ENCODE measurements at places on chromosomes 16 and 17.
A peak's percentile ranks its signal among the peaks of the same experiment; 100 is the strongest.

- no peak for DNase-seq
These were observed 1095.3 kb upstream of the CDH8 start for GRCh38 chr16:63131503-63131902.

- no peak for DNase-seq
These were observed 70.5 kb downstream of the GAS7 start for GRCh38 chr17:10127819-10128425.

DNA sequence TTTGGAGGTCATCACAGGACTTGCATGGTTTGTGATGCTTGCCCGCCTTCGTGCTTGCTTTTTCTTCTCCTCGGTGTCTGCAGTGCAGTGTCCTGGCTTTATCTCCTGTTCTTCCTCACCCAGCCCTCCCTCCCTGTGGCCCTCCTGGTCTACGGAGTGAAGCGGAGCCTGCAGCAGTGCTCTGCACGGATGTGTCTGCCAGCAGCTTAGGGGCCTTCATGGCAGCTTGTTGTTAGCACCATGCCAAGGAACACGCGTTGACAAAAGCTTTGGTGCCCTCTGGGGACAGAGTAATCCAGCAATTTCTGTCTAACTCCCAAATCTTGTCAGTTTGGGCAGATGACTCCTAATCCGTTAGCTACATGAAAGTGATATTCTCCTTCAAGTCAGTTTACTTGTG, 9.9 kb downstream of the DHODH start:
- no peak for DNase-seq

GRCh38 chr17:18889658-18890057, 31.7 kb downstream of the PRPSAP2 start:
- DNase-seq = no peak

GRCh38 chr16:88316151-88316550, 66.6 kb upstream of the ZNF469 start:
- DNase-seq = no peak

- DNase-seq = peak; percentile 57
These were observed 790 bp downstream of the TRADD start for GRCh38 chr16:67158637-67159600.

GRCh38 chr17:80527016-80527645, 17.5 kb upstream of the RPTOR start:
- DNase-seq = no peak

- no peak for DNase-seq
These were observed 43.2 kb downstream of the RAI1 start for GRCh38 chr17:17724307-17725010.

DNA sequence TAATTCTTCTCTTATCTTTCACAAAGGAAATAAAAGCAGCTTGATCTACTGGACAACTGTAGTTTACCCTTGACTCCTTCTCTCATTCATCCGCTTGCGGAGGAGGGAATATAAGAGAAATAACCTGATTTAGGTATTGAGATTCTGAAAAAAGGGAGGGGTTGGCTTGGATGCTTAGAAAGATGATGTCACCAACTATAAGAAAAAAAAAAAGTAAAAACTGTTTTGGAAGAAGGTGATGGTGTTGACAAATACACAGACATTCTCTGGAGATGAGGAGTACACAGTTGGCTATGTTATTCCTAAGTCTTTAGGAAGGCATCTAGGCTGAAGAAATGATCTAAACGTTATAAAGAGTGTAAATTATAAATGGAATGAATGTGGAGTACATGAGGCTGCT, 103.3 kb downstream of the TMEM114 start:
- no peak for DNase-seq

DNA sequence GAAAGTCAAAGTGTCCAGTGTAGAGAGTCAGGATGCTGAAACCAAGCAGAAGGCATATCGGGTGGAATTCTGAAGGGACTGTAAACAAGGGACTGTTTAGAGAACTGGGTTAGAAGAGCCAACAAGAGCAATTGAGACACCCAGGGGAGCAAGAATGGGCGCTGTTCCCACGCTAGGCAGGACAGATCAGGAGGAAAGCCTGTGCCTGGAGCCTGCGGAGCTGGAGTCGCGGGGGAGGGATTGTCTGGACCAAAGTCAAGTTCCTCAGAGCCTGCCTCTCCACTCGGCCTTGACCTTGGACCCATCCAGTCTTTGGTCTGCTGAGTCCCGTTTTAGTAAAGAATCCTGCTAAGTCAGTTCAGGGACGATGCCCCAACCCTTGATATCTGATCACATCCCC, 14.7 kb upstream of the KLHL36 start:
- no peak for DNase-seq

GRCh38 chr17:49337884-49338283, 24.2 kb downstream of the ZNF652 start:
- DNase-seq = no peak

DNA sequence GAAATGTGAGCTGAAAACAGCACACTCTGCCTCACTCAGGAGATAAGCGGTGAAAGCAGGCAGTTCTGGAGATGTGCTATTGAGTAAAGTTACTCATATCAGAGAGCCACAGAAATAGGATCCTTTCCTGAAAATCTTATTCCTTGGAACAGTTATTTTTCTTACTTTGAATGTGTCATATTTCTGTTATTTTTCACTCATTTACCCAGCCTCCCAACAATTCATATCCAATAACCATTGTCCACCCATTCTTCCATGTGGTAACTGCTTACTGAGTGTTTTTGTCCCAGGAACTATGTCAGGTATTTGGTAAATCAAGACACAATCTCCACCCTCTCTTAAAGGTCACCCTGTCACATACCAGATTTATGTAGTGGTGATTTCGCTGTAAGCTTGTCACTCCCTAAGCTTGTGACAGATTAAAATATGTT, 144.9 kb downstream of the PARN start:
- DNase-seq = no peak

DNA sequence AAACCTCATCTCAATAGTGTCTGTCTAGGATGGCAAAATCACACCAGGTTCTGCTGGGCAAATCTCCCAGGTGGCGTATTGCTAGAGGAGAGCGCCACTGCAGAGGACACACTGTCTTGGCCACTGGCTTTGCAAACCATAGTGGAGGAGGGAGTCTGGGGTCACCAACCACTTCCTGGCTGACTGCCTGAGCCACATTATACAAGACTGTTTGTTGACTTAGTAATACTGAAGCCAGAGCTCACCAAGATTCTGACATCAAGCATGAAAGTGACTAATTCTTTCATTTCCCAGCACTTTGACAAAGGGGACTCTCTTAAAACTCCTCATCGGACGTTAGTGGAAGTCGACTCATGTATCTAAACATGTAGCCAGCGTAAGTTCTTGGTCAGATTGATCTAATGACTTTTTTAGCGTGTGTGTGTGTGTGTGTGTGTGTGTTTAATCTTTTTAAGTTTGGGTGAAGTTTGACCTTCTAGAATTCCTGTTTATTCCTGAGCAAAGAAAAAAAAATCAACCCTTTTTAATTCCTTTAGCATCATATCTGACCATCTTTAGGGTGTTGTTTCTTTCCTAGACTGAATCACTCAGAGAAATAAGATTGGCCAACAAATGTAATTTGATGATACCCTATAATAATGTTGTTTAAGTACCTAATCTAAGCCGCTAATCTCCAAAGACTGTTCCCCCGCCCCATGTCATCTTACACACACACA, 13.7 kb downstream of the PITPNC1 start:
- DNase-seq = peak; percentile 5

DNA sequence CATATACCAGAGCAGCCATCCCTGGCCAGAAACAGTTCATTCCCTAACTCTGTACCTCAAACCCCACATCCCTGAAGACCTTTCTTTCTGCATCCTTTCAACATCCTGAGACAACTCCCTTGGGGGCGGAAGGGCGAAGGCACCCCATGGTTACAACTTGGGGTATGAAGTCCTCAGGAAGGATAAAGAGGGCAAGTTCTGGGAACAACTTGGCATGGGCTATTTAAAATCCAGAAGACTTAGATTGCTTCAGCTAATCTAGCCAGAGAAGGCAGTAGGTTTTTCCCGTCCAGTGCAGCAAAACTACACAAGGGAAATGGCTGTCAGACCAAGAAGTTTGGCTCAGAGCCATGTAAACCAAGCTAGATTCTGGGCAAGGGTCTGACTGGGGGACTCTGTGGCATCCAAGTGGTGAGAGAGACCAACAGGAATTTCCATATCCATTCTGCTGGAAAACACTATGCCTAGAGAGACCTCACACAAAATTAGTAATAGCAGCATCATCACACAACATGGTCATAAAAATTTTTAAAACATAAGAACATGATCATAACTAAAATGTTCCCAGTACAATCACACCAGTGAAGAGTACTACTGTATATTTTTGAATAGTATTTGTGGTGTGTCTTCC, 113.2 kb downstream of the CDYL2 start:
- DNase-seq = no peak

GRCh38 chr17:30082773-30083172, 33.8 kb upstream of the NSRP1 start:
- DNase-seq = no peak

DNA sequence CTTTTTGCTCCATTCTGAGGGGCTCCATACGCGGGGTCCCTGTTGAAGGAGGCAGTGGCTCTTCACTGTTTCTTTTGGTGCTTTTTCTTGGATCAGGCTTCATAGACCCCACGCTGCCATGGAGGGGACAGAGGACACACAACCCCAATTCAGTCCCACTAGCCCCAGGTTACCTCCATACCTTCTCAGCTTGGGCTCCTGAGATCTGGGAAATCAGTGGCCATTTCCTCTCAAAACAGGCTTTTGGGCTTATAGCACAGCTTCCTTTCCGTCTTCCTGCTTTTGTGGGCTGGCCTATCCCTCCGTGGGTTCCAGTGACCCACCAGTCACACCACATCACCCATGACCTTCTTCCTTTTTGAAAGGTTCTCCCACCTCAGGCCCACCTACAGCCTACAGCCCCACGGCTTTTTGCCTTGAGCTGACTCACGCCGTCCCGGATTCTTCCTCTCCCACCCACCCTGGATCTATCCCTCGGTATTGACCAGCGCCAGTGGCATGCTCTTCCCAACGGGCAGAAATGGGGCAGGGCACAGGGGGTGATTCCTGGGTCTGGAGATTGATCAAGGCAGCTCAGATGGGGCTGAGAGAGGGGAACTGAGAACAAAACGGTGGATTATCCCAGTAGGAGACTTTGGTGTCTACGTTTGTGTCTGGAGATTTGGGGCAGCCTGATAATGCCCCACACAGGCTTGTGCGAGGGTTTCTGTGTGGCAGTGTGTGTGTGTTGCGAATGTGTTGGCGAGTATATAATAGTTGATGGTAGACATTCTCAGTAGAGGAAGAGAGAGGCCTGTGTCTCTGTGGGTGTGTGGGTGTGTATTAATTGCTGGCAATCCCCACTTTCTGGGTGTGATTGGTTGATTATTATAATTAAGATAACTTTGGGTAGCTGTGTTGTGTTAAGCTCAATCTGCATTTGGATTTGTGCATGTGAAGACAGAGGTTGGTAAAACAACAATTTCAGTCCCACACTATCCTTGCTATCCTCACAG, 3.8 kb downstream of the TBX21 start:
- no peak for DNase-seq

- DNase-seq = peak; percentile 6
These were observed at the start of gene SEC14L1 for GRCh38 chr17:77140878-77141767. Gene SEC14L1 (plus strand): TSS chr17:77140969. CDS start chr17:77143597, 2,628 bp downstream.

DNA sequence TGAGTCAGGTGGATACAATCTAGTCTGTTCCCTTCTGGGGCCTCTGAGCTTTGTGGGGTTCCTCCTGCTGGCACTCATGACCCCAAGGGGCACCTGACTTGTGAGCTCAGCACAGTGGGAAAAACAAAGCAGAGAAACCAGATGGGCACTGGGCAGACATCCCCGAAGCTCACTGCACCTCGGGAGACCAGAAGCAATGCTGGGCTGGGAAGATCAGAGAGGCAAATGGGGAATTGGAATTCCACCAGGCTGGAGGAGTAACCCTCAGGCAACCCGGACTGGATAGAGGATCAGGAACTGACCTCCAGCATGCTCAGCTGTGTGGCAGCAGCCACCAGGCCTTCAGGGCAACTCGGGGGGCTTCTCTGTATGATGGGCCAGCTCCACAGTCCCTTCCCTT, 50.3 kb downstream of the ABCC12 start:
- no peak for DNase-seq

GRCh38 chr17:7435676-7436555, 681 bp downstream of the TMEM102 start:
- DNase-seq = peak; percentile 43

DNA sequence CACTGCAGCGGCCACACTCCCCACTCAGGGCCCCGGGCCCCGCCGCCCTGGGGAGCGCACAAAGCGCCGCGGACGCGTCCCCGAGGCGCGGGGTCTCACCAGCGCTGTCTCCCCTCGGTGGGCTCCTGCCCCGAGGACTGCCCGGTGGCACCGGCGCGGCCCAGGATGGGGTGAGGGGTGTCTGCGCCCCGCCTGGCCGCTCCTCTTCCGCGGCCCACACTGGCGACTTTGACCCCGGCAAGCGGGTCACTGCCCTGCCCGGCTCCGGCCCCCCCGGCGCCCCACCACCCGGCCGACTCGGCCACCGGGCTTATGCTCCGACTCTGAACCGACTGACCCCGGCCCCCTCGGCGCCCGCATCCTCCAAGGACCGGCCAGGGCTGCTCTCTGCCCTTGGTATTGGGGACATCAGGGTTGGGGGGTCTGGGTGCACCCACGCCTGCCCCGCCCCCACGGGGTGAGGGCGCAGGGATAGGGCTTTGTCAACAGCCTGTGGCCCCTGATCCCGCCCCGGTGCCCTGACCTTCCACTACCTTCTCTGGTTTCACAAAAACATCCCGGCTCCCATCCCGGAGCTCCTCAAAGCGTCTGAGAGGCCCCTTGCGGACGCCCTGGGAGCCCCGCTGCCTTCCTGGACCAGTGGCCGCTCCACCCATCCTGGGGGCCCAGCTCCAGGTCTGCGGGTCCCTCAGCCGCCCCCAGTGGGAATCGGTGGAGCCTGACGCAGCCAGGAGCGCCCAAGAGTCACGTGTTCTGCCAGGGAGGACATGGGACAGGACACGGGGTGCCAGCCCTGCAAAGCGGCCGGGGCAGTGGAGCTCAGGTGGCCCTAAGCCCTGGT, 829 bp downstream of the GCGR start:
- no peak for DNase-seq

GRCh38 chr16:2028620-2029220, 2.0 kb downstream of the NHERF2 start:
- no peak for DNase-seq

DNA sequence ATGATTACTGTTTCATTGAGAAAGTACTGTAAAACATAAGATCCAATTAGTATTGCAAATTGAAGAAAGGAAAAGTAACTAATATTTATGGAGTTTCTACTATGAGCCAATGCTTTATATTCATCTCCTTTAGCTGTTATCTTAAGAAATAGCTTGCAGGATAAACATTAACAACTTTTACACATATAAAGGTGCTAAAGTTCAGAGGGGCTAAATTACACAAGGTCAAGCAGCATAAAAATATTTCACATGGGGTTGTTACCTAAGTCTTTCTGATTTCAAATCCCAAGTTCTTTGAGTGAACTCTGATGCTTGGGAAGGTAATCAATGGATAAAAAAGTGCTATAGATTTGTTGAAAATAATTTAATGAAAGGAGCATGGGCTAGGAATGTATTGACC, 765.5 kb downstream of the CDH8 start:
- DNase-seq = no peak

GRCh38 chr17:16969931-16970906, 1.7 kb downstream of the TNFRSF13B start:
- no peak for DNase-seq

- no peak for DNase-seq
These were observed 30.5 kb downstream of the TMEM98 start for GRCh38 chr17:32958418-32958817.

All from effector CD8-positive, alpha-beta T cell (primary cell).